ENCODE measurements at places on chromosomes 4 and X. TPM values are rescaled to one million over a fixed set of nuclear protein-coding genes. Genes with fewer than 3 reads are reported as not detected.

DNA sequence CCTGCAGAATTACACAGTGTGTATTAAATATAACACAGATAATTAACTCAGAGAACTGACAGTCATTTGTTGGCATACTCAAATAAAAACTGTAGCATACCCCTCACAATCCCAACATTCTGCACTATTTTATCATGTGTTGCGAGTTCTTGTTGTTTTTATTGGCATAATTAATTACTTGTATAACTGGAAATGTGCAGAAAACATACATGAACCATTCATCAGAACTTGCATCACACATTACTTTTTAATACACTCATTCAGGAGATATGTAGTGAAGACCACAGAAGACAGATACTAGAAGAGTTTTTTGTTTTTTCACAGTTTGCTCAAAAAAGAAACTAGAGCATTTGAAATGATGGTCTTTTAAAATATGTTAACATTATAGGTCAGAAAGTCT is 74.6 kb upstream of the NEIL3 start:
- no peak overlapping the region for H3K4me3 ChIP-seq
- H3K27me3 ChIP-seq = peaks cover 3% of the 10 kb centered on the region
- DNase-seq = no peak
- no peaks in the 10 kb centered on the region for H3K4me1 ChIP-seq

GRCh38 chr4:95066050-95066449 is 308.3 kb downstream of the BMPR1B start:
- no peaks in the 10 kb centered on the region for H3K27me3 ChIP-seq
- H3K4me1 ChIP-seq = peaks cover 27% of the 10 kb centered on the region
- no peak overlapping the region for H3K27ac ChIP-seq
- no peak for DNase-seq

GRCh38 chr4:47493238-47494123 is 8.4 kb downstream of the ATP10D start:
- H3K4me1 ChIP-seq = peaks cover 10% of the 10 kb centered on the region
- no peaks in the 10 kb centered on the region for H3K36me3 ChIP-seq
- H3K27me3 ChIP-seq = no peaks in the 10 kb centered on the region
- DNase-seq = no peak

GRCh38 chr4:83209419-83209818 is 75.2 kb downstream of the COQ2 start:
- H3K27ac ChIP-seq = peak overlapping the region; percentile 32
- no peaks in the 10 kb centered on the region for H3K27me3 ChIP-seq
- DNase-seq = no peak
- H3K36me3 ChIP-seq = peaks cover 3% of the 10 kb centered on the region

- H3K27me3 ChIP-seq = no peaks in the 10 kb centered on the region
- H3K4me3 ChIP-seq = no peak overlapping the region
- no peak for DNase-seq
- no peak overlapping the region for H3K27ac ChIP-seq
- H3K36me3 ChIP-seq = no peaks in the 10 kb centered on the region
- H3K4me1 ChIP-seq = no peaks in the 10 kb centered on the region
Measured at GRCh38 chr4:158333820-158334219, 123.5 kb downstream of the TMEM144 start.

DNA sequence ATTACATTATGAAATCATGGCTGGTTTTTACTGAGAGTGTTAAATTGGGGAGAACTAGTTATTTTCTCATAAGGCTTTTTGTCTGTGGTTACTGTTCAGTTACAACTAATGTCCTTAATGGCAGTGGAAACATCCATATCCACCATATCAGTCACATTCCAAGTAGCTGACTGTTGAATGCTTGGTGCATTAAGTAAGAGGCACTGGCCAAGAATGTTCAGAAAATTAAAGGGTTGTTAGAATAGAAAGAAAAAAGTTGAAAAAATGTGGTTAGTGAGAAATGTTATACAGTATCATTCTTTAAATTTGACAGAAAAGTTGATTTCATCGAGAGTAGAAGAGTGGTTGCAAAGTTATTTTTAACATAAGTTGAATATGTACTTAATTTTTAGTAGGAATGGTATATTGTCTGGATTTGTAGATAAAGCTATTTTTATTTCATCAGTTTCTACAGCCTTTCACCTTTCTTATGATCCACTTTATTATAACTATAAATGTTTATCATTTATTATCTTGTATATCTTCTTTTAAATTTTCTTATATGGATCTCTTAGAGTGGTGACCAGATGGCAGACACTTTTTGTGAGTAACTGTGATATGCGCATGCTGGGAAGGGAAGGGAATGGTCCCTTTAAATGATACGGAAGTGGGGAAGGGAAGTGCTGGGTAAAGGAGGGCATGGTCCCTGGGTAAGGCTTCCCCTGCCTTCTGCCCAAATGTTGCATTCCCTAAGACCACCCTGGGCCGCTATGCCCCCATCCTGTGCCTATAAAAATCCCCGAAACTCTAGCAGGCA is 2407.1 kb downstream of the ARAP2 start:
- no peak overlapping the region for H3K4me3 ChIP-seq
- H3K36me3 ChIP-seq = no peaks in the 10 kb centered on the region
- H3K27ac ChIP-seq = no peak overlapping the region
- no peak for DNase-seq
- no peaks in the 10 kb centered on the region for H3K27me3 ChIP-seq

DNA sequence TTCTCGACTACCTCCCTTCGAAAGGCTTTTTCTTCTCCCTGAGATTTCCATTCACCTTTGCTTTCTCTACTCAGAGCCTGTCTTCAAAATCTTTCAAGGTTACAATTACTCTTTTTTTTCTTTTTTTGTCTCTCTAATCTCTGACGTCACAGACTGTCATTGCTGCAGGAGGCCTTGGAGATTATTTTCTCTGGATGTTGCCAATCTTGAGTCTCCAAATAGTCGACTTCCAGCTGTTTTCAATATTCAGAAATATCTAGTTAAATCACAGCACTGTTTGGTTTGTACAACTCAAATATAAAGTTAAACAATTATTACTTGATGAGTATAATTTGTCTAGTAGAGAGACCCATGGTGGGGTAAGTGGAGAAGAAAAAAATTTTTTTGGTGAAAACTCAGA is 359.0 kb upstream of the BOD1L1 start:
- no peak overlapping the region for H3K4me3 ChIP-seq
- H3K4me1 ChIP-seq = peaks cover 4% of the 10 kb centered on the region
- no peaks in the 10 kb centered on the region for H3K36me3 ChIP-seq
- H3K27ac ChIP-seq = no peak overlapping the region

DNA sequence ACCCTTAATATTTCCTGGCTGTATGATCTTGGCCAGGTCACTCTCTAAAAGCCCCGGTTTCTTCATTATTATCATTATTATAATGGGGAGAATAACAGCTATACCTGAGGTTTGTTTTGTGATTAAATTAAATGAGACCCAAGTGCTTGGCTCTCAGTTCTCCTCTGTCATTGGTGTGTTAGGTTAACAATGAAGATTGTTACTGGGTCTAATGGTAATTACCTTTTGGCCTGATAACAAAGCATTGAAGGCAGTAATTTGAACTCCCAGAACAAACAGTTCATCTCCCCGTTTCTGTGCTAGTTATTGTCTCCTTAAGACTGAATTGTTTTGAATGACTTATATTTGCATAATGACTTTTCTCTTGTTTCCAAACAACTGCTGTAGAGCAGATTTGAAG is 6.8 kb upstream of the ANAPC4 start:
- H3K4me3 ChIP-seq = no peak overlapping the region
- no peaks in the 10 kb centered on the region for H3K4me1 ChIP-seq
- peaks cover 6% of the 10 kb centered on the region for H3K36me3 ChIP-seq
- DNase-seq = no peak

DNA sequence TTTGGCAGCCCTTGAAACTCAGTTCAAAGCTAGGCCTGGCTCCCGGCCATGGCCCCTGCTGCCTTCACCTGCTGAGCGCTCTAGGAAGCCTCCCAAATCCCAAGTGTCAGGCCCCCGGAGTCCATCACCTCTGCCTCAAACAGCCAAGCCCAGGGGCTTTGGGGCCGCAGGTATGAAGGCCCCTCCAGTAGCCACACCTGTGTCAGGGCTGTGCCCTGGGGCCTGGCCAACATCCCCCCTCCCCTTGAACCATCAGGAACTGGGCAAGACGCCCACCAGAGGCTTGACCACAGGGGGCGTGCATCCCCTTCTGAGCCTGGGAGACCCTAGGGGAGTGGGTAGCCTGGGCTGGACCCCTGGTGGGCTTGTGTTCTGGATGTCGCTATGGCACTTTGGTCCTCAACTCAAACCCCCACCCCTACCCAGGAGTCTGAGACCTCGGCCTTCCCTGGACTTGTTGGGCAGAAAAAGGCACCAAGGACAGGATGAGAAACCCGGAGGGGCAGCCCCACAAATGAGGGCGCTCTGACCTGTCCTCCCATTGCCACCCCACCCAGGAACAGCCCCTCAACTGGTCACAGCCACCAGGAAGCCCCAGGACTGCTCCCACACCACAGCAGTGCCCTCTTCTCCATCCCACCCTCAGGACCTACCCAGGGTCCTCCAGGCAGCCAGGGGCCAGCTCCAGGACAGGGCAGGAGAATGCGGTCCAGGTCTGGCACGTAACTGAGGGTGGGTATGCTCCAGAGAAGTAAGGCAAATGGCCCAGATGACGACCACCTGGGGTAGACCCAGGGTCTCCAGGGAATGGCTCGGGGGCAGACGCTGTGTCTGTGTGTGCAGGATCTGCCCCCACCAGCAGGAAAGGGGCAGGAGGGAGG is 4.2 kb upstream of the SLBP start:
- peaks cover 46% of the 10 kb centered on the region for H3K4me1 ChIP-seq
- H3K4me3 ChIP-seq = no peak overlapping the region
- H3K27ac ChIP-seq = no peak overlapping the region
- no peak for DNase-seq
- peaks cover 11% of the 10 kb centered on the region for H3K27me3 ChIP-seq

DNA sequence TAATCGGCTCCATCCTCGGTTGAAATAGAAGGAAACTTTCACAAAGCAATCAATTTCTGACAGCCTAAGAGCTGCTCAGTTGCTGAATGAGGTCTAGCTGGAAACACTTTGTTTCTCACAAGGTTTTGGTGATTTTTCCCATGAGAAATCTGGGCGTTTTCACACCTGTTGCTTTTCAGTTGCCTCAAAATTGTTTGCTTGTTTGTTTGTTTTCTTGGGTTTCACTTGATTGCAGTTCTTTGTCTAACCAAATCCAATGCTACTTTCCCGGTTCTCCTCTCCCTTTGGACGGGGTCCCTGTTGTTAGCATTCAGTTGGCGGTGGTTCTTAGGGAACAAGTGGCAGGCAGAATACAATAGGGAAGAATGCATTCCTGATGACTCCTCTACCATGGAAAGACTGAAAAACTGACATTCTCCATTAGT is 135.5 kb downstream of the PALLD start:
- peaks cover 21% of the 10 kb centered on the region for H3K27me3 ChIP-seq
- peaks cover 19% of the 10 kb centered on the region for H3K4me1 ChIP-seq
- H3K27ac ChIP-seq = no peak overlapping the region
- H3K36me3 ChIP-seq = no peaks in the 10 kb centered on the region
- no peak for DNase-seq

GRCh38 chrX:40104630-40104984 is 6.8 kb upstream of the BCOR start:
- H3K4me1 ChIP-seq = peaks cover 15% of the 10 kb centered on the region
- H3K27me3 ChIP-seq = peaks cover 15% of the 10 kb centered on the region
- no peak for DNase-seq
- no peaks in the 10 kb centered on the region for H3K36me3 ChIP-seq
- no peak overlapping the region for H3K27ac ChIP-seq
- H3K4me3 ChIP-seq = peak overlapping the region; percentile 54

DNA sequence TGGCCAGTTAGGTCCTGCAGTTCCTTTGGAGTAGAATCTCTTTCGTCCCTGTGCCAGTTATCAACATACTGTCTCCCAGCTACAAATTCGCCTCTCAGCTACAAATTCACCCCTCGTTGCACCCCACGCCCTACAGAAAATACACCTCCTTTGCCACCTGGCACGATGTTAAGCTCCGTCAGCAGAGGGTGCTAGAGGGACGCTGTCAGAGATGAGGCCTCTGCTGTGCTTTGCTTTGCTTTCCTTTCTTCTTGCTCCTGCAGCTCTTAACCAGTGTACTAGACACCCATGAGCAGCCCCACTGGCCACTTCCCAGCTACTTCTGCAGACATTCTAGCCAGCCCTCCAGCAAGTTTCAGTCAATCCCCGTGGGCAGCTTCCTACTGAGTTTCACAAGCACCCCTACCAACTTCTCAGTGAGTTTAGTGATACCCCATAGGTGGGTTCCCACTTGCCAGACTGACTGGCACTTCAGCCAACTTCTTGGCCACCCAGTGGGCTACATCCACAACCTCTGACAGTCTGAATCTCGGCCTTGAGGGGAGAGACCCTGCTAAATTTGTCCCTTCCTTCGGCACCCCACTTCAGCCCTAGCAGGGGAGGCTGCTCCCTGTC is 21.8 kb downstream of the HAUS3 start:
- peak overlapping the region; percentile 51 for H3K27ac ChIP-seq
- peak; percentile 67 for DNase-seq
- no peaks in the 10 kb centered on the region for H3K27me3 ChIP-seq
- no peak overlapping the region for H3K4me3 ChIP-seq
- peaks cover 7% of the 10 kb centered on the region for H3K4me1 ChIP-seq

GRCh38 chr4:20391198-20391597 is 139.5 kb downstream of the SLIT2 start:
- H3K27ac ChIP-seq = no peak overlapping the region
- no peak overlapping the region for H3K4me3 ChIP-seq
- H3K36me3 ChIP-seq = no peaks in the 10 kb centered on the region
- DNase-seq = no peak
- H3K4me1 ChIP-seq = no peaks in the 10 kb centered on the region
- no peaks in the 10 kb centered on the region for H3K27me3 ChIP-seq

DNA sequence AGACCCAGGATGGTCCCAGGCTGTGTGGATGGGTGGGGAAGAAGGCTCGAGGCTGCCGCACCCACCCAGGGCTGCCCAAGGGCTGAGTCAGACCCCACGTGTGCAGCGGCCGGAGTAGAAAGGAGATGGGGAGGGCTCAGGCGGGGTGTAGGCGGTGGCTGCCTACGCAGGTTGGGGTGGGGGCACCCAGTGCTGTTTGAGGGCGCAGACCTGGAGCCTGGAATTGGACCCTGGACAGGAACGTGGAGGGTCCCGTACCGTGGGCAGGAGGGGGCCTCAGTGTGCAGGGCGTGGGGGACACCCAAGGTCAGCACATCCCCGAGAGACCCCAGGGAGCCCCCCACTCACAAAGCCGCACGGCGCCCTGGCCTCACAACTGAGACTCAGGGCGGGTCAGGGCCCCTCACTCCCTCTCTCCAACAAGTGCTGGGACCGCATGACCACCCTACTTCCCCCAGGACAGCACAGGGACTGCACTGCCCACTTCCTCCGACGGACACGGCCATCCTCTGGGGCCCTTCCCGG is 79.9 kb downstream of the FAM53A start:
- no peaks in the 10 kb centered on the region for H3K36me3 ChIP-seq
- no peak for DNase-seq
- H3K27me3 ChIP-seq = peaks cover 1% of the 10 kb centered on the region

GRCh38 chrX:136822337-136823095 is 41.8 kb upstream of the ARHGEF6 start:
- H3K27ac ChIP-seq = no peak overlapping the region
- DNase-seq = no peak
- H3K27me3 ChIP-seq = no peaks in the 10 kb centered on the region
- H3K4me3 ChIP-seq = no peak overlapping the region

GRCh38 chr4:174919886-174920423 is 1.8 kb downstream of the ADAM29 start:
- H3K4me3 ChIP-seq = no peak overlapping the region
- H3K4me1 ChIP-seq = no peaks in the 10 kb centered on the region
- H3K27me3 ChIP-seq = no peaks in the 10 kb centered on the region
- no peaks in the 10 kb centered on the region for H3K36me3 ChIP-seq
- H3K27ac ChIP-seq = no peak overlapping the region

- no peaks in the 10 kb centered on the region for H3K4me1 ChIP-seq
- H3K4me3 ChIP-seq = no peak overlapping the region
- DNase-seq = no peak
Measured at GRCh38 chrX:106905064-106905708, 2.0 kb upstream of the RIPPLY1 start.

MAGED1 gene
- 23.3 TPM for polyA plus RNA-seq

SMARCA1 gene
- not detected for polyA plus RNA-seq

HSFX3 gene
- polyA plus RNA-seq = not detected

BTC gene
- not detected for polyA plus RNA-seq

Measured in immature natural killer cell (primary cell).